Kidney (tissue), 22 donors: ENCODE measurements at places on chromosomes 6 and 20.

DNA sequence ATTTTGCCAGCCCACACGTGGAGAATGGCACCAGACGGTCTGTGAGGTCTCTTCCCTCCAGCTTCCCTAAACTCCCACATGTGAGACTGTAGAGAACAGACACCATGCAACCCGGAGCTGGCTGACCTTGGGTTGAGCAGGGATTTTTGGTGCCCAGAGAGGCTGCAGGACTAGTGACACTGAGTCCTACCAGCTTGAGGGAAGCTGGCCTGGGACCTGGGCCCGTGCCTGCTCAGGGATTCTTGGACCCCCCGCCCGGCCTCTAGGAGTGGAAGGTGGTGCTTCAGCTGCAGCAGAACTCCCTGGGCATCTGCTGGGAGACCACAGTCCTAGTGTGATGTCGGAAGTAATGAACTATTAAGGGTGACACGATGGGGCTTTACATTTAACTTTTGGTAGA, 3.2 kb downstream of the PSMG4 start:
- no peak for DNase-seq

- no peak for DNase-seq
Measured at GRCh38 chr6:68046302-68046701, 588.8 kb upstream of the ADGRB3 start.

GRCh38 chr20:33349493-33349892, 51.8 kb downstream of the CDK5RAP1 start:
- no peak for DNase-seq

GRCh38 chr6:28134015-28134414, 7.7 kb upstream of the ZKSCAN8 start:
- no peak for DNase-seq

DNA sequence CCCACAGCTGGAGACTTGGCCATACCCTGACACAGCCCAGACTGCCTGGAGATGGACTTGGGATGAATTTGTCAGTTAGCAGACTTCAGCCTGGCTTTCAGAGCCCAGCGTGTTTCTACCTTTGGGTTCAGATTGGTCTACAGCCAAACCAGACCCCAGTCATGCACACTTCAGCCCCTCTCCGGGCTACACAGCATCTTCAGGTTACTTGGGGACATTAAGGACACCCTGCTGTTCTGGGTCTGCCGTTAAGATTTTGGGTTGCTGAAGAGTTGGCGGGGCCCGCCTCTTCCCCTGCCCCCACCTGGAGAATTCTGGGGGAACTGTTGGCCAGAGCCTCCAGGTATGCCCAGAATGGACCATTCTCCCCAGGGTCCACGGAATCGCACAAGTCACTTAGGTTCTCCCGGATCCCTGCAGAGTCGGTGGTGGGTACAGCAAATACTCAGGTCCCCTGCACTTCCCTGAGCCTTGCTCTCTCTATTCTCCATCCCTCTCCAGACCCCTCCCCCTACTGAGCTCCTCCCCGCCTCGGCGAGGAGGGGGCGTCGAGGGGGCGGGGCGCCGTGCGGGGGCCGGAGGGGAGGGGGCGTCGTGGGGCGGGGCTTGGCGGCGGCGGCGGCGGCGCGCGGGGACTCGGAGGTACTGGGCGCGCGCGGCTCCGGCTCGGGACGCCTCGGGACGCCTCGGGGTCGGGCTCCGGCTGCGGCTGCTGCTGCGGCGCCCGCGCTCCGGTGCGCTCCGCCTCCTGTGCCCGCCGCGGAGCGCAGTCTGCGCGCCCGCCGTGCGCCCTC, at the start of gene PTK7:
TSS of gene PTK7 (plus strand) at position 645 of the 794 bp plus-strand sequence. CDS start 175 bp downstream, outside the sequence.
- DNase-seq = peak; percentile 93

DNA sequence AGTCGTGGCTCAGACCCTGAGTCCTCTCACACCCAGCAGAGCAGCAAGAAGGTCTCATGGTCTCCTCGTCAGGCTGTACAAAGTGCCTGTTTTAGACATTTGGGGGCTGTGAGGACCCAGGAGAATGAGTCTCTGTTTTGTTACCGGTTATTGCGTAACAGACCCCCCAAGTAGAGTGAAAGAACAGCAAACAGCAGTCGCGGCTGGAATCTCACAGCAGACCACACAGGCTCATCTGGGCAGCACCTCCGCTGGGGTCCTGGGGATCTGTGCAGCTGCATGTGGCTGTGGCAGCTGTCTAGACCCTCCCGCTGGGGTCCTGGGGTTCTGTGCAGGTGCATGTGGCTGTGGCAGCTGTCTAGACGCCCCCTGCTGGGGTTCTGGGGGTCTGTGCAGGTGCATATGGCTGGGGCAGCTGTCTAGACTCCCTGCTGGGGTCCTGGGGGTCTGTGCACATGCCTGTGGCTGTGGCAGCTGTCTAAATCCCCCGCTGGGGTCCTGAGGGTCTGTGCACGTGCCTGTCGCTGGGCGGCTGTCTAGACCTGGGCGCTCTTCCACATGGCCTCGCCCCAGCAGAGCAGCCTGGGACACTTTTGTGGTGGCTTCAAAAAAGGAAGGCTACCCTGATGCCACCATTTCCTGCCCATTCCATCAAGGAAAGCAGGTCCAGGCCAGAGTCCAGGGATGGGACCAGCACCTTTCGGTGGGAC, 24.7 kb downstream of the ENTPD6 start:
- no peak for DNase-seq

- DNase-seq = no peak
Measured at GRCh38 chr6:163149279-163149848, 265.2 kb upstream of the QKI start.

DNA sequence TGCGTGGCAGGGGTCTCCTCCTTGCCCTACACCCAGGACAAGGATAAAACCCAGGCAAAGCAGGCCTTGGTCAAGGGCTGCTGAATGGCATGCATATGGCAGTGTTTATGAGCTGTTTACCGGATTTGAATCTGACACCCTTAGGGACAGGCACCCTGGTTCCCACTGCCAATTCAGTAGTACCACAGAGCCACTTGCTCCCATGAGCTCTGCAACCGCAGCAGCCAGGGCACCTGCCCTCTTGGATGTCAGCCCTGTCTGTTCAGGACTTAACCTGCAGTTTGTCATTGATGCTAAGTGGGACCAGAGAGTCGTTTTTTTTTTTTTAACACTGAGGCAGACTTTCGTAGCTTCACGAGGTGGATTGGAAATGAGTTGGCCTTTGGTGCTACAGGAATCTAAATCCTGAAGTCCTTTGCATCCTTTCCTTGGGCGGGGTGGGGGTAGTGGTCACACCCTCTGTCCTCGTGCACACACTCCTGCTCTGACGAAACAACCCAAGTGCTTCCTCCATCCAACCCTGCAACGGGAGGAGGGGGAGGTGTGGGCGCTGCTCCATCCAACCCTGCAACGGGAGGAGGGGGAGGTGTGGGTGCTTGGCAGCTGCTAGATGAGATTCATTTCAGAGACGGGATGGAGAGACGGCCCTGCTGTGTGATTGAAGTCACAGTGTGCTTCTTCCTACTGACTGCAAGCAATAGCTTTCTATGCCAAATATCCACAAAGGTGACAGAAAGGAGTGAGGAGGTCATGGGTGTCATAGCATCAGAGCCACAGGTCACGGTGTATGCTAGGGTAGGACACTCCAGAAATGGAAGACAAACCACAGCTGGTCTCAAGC, 166.5 kb downstream of the SMOC2 start:
- peak; percentile 95 for DNase-seq

DNA sequence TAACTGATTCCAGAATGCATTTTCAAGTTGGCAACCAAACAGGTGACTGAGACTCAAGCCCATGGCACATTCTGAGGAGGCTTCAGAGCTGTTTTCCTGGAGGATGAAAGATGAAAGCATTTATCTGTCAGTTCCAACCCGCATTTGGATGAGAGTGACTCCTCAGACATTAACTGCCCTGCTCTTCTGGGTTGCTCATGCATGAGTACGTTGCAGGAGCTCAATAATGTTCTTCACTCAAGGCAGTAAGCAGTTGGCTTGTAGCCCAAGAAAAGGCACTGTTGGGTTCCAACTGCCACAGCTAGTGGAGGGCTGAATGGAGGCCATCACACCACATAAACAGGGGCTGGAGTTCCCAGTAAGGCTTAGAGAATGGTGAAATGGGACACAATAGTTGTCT, 155.3 kb downstream of the FUT9 start:
- no peak for DNase-seq

DNA sequence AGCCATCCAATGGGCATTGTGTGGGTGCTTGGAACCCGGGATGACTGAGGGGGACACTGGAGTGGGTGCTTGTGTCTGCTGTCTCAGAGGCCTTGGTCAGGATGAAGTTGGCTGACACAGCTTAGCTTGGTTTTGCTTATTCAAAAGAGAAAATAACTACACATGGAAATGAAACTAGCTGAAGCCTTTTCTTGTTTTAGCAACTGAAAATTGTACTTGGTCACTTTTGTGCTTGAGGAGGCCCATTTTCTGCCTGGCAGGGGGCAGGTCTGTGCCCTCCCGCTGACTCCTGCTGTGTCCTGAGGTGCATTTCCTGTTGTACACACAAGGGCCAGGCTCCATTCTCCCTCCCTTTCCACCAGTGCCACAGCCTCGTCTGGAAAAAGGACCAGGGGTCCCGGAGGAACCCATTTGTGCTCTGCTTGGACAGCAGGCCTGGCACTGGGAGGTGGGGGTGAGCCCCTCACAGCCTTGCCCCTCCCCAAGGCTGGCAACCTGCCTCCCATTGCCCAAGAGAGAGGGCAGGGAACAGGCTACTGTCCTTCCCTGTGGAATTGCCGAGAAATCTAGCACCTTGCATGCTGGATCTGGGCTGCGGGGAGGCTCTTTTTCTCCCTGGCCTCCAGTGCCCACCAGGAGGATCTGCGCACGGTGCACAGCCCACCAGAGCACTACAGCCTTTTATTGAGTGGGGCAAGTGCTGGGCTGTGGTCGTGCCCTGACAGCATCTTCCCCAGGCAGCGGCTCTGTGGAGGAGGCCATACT, 49.4 kb downstream of the PYGB start:
- DNase-seq = no peak

GRCh38 chr6:6323352-6323751, 2.9 kb upstream of the F13A1 start:
- DNase-seq = no peak
